ENCODE measurements at places on chromosomes 1 and 21.

- DNase-seq = no peak
These were observed 87.0 kb downstream of the GPR52 start for GRCh38 chr1:174534789-174535188.

- DNase-seq = no peak
These were observed 55.8 kb upstream of the GPR88 start for GRCh38 chr1:100482167-100482566.

DNA sequence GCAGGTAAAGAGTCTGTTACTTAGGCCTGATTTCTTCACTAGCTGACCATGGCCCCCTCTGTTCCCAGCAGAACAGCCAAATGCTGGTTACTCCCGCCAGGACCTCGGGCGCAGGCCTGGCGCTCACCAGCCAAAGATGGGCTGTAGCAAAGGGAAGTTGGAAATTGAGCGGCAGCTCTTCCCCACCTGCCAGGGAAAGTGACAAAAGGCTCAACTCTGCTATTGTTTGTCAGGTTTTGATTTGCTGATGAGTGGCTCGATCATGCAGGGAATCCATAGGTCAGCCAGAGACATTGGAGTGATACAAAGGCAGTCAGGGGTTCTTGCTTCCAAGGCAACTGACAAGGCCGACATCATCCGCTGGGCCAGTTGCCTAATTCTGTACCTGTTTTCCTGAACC lies 120.1 kb downstream of the ASTN1 start:
- no peak for DNase-seq

DNA sequence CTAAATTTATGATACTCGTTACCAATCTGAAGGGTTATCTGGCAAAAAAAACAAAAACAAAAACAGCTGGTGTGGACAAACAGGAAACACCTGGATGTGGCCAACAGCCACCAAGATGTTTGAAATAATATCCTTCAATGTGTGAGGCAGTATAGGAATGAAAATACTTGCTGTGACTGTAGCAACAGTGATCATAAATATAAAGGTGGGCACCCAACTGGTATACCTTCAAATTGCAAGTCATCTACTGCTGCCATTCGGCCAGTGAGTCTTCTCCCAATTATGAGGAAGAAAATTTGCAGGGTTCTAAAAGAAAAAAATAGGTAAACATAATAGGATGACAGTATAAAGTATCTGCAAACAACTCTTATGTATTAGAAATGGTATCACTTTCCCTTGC lies 916 bp downstream of the YIPF1 start:
- no peak for DNase-seq

Measured in hypothalamus (tissue), 51 donors.